Stimulated activated CD4-positive, alpha-beta T cell treated with anti-CD3 and anti-CD28 coated beads, TNF-alpha, amount 100 ng/mL, for 1 hour (primary cell): ENCODE measurements at places on chromosomes 6 and 20.

DNA sequence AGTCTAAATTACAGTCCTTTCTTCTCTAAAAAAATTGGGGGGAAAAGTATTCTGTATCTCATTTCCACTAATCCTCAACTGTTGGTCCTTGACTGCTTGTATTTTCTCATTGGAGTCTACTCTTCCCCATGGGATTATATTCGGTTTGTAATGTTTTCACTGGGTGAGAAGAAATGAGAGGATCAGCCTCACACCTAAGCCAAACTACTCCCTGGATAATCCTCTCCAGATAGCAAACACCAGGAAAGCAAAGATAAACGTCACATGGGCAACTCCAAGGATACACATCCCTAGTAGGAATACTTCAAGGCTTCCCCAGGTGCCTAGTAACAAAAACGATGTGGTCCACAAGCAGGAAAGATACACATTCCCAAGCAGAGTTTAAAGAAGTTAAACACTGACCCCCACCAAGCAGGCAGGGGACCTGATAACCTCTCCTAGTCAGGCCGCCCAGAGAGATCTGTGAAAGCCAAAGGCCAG is 53.9 kb upstream of the SOX4 start:
- no peak for DNase-seq

GRCh38 chr6:44227148-44227793 is 3.9 kb downstream of the SLC29A1 start:
- DNase-seq, result no peak

- DNase-seq, result no peak
Observed at GRCh38 chr6:100304575-100304974, 160.1 kb downstream of the SIM1 start.

- DNase-seq, result no peak
Observed at GRCh38 chr6:154202339-154202738, 154.3 kb downstream of the IPCEF1 start.

DNA sequence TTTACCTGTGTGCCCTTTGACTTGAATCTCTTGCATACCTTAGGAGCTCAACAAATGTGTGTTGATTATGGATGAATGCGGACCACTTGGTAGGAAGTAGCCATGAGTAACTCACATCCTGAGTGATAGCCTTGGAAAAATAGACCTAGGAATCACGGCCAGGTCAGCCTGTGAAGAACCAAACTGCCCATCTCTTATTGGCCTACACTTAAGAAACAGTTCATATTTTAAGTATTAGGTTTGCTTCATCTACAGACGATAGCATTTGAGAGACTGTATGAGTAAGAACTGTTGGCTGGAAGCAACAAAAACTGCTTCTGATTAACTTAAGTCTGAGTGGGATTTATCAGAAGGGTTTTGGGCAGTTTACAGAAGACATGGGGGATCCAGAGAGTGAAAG is 320.1 kb upstream of the PRND start:
- DNase-seq, result no peak

- no peak for DNase-seq
Observed at GRCh38 chr20:57428324-57429158, 37.3 kb downstream of the RBM38 start.

DNA sequence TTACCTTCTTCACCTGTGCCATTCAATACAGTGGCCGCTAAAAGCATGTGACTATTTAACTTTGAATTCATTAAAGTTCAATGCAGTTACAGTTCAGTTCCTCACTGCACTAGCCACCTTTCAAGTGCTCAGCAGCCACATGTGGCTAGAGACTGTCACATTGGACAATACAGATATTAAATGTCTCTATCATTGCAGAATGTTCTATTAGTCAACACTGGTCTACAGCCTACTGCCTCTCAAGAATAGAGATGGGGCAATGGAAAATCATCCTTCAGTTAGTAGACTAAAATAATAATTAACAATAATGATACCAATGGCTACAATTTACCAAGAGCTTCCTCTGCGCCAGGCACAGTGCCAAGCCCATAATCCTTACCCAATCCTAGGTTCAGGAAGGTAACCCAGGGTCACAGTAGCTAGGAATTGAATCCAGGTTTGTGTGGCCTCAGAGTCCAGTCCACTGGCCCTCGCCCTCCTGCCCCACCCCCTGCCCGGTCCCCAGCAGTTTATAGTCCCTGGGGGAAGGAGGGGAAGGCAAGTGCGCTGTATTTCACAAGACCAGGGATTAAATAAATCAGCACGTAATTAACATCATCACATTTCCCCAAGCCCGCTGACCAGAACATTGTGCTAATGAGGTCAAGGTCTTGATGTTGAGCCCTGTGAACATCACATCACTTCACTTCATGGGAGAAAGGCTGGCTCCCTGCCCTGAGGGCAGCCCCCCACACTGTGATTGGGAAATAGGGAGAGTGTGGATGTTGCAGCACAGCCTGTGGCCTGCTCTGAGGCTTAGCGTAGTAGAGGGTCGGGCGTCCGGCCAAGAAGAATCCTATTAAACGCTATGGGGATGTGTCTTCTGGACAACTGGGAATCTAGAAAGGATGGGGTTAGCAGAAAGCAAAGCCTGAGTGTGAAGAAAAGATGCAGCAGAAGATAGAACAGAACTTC is 147.2 kb downstream of the VEGFA start:
- no peak for DNase-seq

DNA sequence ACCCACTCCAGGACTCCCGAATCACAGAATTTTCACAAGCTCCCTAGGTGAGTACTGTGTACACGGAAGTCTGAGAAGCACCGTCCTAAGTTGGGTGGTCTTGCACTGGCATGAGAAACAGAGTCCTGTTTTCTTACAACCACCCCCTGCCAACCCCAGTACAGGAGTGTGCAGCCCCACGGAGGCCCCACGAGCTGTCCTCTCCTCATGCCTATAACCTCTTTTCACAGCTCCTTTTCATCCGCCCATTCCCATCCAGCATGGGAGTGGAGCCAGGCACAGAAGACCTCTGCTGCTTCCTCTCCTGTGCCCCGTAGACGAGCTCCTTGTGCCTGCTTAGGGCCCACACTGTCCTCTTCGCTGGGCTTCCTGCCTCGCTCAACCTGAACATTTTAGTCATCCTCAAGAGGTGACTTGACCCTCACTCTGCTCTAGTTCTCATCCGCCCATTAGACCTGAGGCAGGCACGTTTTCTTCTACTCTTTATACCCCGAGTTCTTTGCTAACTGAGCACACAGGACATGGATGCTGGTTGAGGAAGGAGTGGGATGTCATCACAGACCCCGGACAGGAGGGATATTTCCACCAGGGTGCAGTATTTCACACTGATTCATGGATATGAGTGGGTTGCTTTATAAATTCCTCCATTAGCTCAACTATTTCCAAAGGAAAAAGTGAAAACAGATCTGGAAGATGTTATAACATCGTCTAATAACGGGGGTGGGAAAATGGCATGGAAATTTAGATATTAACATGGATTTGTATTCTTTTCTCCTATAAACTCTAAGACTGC is 160.5 kb downstream of the TTLL2 start:
- no peak for DNase-seq

- no peak for DNase-seq
Observed at GRCh38 chr20:44115762-44116644, 71.0 kb downstream of the JPH2 start.

- DNase-seq, result no peak
Observed at GRCh38 chr20:50083034-50083433, 29.9 kb downstream of the UBE2V1 start.

- no peak for DNase-seq
Observed at GRCh38 chr20:47278907-47279348, 77.6 kb downstream of the ZMYND8 start.

GRCh38 chr6:148074738-148075137 is 267.9 kb upstream of the SASH1 start:
- DNase-seq, result no peak

GRCh38 chr6:68364271-68364805 is 270.7 kb upstream of the ADGRB3 start:
- DNase-seq, result no peak

- DNase-seq, result no peak
Observed at GRCh38 chr20:46582648-46583047, 32.2 kb upstream of the OCSTAMP start.

- no peak for DNase-seq
Observed at GRCh38 chr20:43925801-43926200, 11.1 kb downstream of the TOX2 start.

DNA sequence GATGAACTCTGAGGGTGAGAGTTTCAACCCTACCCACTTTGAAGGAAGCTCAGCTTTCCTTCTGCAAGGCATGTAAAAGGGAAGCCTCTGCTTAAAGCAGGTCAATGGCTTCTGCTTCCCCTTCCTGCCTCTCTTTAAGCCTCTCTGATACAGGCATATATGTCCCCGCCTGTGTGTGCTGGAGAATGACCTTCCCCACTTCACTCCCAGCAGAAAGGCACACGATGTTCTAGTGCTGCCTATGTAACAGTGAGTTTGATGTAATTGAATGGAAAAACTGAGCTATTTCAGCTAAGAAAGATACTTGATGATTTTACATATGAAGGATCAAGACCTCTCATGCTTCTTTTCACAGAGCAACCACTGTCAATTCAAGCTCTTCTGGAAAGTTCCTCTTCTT is 632.2 kb downstream of the HACE1 start:
- DNase-seq, result no peak

GRCh38 chr20:59342023-59342957 is 41.9 kb downstream of the EDN3 start:
- no peak for DNase-seq

- no peak for DNase-seq
Observed at GRCh38 chr6:113846577-113846976, 10.6 kb upstream of the MARCKS start.

- DNase-seq, result no peak
Observed at GRCh38 chr6:134368670-134369069, 50.8 kb upstream of the SGK1 start.

DNA sequence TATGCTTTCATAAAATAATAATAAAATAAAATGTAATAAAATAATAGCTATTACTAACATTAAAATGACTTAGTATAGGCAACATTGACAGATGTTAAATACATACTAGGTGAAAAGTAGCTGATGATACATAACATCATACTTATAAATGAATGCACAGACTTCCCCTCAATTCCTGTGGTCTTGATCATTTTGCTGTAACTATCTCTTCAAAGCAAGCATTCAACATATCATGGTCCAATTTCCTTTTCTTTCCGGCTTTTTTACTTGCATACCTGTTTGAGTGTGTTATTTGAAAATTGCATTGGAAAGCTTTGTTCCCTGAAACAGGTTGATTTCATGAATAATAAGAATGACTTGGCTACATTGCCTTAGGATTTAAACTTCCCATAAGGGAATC is 309.3 kb downstream of the HDGFL1 start:
- no peak for DNase-seq

DNA sequence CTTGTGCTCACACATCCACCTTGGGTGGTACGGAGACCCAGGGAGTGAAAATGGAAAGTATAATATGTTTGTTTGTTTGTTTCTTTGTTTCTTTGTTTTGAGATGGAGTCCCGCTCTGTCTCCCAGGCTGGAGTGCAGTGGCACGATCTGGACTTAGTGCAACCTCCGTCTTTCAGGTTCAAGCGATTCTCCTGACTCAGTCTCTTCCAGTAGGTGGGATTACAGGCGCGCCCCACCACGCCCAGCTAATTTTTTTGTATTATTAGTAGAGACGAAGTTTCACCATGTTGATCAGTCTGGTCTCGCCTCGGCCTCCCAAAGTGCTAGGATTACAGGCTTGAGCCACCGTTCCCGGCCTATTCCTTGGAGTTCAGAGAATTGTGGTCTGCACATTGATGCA is 115.4 kb downstream of the TRIM27 start:
- no peak for DNase-seq

DNA sequence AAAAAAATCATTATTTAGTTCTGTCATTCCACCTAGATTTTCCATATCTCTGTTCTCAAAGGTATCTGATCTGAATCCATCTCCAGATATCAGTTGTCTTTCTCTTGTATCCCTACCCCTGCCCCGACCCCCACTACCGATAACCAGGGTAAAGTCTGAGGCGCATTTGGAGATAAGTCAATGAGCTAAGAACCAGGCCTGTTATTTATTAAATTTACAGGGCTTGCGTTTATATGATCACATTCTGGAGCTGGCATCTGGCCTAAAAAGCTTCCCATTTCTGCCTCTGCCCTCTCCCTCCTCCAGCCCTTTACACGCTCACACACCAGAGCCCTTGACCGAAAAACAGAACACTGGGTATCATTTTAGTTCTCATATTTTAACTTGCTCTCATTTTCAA is 144.7 kb downstream of the ALDH8A1 start:
- no peak for DNase-seq

- no peak for DNase-seq
Observed at GRCh38 chr6:45827952-45828530, 187.6 kb downstream of the CLIC5 start.

DNA sequence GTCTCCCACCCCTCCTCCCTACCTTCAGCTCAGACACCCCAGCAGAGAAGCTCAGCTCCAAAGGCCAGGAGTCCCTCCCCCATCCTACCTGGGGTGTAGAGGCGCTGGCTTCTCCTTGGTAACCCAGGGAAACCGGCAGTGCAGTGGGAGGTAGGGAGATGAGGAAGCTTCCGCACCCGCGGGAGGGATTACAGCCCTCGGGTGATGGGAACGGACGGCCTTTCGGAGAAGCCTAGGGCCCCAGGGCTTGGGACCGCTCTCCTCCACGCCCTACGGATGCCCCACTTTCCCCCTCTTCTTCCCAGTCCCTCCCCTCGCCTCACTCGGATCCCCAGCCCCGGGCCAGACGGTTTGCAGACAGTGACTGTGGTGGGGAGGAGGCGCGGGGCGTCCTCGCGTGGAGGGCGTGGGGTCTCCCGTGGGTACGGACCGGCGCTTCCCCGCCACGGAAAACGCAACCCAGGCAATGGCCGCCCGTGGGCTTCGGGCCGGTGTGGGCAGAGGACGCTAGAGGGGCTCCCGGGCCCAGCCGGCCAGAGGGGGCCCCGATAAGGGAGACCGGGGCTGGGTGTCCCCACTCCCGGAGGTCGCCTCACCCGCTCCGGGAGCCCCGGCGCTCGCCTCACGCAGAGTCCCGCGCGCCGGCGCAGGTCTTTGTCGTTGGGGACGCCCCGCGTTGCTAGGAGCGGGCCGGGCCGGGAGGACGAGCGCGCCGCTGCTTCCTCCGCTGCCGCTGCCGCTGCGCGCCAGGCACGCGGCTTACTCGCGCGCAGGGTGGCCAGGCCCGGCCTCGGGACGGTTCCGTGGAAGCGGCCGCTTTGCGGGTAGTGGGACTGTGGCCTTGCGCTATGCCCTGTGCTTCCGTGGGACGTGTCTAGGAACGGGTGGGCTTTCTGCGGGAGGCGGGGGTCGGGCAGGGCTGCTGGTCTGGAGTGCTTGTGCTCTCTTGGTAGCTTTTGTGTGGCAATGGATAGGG is 15.8 kb downstream of the AARS2 start:
- DNase-seq, result no peak

GRCh38 chr6:133547136-133547535 is 306.0 kb downstream of the EYA4 start:
- DNase-seq, result no peak

GRCh38 chr6:116393430-116393829 is 22.7 kb downstream of the DSE start:
- DNase-seq, result no peak
